ENCODE measurements at places on chromosomes 3 and 15.

- DNase-seq, result no peak
These were observed 31.5 kb downstream of the CLEC3B start for GRCh38 chr3:45057557-45057956.

- DNase-seq, result no peak
These were observed 37.3 kb upstream of the CACNA1D start for GRCh38 chr3:53457068-53457467.

- no peak for DNase-seq
These were observed 49.4 kb upstream of the FMN1 start for GRCh38 chr15:33243869-33244268.

GRCh38 chr3:187044867-187045552 lies 94.3 kb downstream of the RPL39L start:
- DNase-seq, result no peak

GRCh38 chr3:62837145-62837787 lies 38.0 kb downstream of the CADPS start:
- DNase-seq, result no peak

GRCh38 chr15:42804739-42805138 lies 67.8 kb upstream of the CDAN1 start:
- no peak for DNase-seq

- no peak for DNase-seq
These were observed 87.5 kb downstream of the GAP43 start for GRCh38 chr3:115710799-115711198.

DNA sequence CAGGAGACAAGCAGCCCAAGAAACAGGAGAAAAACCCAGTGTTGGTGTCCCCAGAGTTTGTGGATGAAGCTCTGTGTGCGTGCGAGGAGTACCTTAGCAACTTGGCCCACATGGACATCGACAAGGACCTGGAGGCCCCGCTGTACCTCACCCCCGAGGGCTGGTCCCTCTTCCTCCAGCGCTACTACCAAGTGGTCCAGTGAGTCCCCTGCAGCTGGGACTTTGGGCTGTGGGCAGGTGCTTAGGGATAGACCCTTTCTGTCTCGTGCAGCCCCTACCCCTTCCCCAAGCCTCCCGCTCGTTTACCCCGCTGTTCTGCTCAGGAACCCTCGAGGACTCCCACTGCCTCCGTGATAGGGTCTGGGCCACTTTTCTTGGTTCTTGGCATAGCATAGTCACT lies 10.5 kb downstream of the TTLL3 start:
- DNase-seq, result no peak

DNA sequence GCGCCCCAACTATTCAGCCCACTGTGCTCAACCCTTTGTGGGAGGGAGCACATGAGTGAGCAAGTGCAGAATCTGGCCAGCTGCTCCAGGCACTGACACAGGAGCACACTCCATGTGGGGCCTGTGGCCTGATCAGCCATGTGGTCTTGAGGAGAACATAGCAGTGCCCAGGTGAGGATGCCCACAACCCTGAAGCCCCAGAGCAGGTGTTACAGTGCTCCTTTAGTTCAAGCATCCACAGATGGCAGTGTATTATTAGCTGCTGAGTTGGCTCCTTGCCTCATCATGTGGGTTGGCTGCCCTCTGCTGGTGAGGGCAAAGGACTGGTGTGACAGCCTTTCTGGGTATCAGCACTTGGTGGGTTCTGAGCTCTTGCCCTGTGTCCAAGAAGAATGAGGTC lies 1588.2 kb downstream of the SI start:
- peak; percentile 4 for DNase-seq

- DNase-seq, result no peak
These were observed 170.9 kb downstream of the ERC2 start for GRCh38 chr3:56297281-56297840.

- no peak for DNase-seq
These were observed 22.6 kb upstream of the MTMR10 start for GRCh38 chr15:31013863-31014607.

GRCh38 chr3:195813916-195814640 lies 2.3 kb upstream of the MUC4 start:
- DNase-seq, result no peak

DNA sequence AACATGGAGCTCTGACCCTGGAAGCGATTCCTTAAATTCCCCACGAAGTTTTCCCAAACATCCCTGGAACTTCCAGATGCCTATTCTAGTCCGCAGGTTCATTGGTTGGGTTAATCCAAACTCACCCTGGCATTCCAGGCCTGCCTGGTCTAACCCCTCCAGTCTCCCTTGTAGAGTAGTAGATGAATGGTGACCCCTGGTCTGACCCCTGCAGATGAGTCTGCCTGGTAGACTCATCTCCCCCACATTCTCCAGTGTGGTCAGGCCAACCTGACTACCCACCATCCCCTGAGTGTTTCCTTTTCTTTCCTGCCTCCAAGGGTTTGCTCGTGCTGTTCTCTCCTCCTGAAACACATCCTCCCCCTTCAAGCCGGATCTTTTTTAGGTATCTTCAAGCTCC lies 10.8 kb upstream of the HRH1 start:
- no peak for DNase-seq

DNA sequence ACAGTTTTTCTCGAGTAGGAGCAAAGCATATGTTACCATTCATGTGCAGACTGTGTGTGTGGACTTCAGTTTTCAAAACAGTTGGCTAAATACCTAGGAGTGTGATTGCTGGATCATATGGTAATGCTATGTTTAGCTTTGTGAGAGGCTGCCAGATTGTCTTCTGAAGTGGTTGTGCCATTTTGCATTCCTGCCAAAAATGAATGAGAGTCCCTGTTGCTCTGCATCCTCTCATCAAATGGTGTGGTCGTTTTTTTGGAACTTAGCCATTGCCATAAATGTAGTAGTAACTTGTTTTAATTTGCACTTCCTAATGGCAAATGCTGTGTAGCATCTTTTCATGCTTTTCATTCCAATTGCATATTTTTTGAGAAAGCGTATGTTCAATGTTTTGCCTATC lies 77.2 kb upstream of the NDN start:
- no peak for DNase-seq
